ENCODE measurements at places on chromosomes 6 and 20.

GRCh38 chr6:33426590-33427511 lies 7.0 kb downstream of the SYNGAP1 start:
- DNase-seq = no peak

DNA sequence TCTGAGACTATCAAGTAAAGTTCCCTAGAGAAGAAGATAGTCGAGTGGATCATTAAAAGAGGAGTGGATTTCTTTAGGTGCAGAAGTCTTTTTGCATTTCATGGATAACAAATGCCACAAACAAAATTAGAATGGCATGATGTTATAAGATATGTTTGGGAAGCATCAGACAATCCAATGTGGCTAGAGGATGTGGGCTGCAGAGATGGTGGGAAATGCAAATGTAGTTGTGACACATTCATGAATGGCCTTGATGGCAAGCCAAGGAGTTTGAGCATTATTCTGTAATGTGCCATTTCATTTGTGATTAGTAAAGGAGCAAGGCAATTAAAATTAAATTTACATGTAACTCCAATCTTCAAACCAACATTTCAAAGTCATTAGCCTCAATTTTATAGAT lies 211.9 kb downstream of the CENPW start:
- no peak for DNase-seq

DNA sequence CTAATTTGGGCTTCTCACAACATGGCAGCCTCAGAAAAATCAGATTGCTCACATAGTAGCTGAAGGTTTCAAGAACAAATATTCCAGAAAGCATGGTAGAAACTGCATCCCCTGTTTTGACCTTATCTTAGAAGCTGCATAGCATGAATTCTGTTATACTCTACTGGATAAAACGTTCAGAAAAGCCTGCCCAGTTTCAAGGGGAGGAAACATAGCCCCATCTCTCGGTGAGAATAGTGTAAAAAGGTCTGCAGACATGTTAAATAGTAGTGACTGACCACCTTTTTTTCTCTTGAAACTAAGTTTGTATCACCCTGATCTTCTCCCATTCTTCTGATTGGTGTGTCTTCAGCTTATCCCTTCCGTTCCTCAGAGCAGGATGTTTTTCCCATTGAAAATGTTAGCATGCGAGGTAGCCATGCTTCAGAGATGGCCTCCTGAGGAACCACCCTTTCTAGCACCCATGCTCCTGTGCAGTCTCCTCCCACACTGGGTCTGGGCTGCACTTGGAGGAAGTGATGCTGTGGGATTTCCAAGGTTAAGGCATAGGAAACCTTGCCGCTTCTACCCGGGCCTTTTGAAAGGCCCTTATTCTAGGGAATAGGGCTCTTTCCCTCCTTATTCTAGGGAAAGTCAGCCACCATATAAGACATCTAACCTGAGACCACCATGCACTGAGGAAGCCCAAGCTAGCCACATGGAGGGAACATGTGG lies 50.1 kb downstream of the MARCKS start:
- DNase-seq = no peak

- no peak for DNase-seq
These were observed 20.7 kb upstream of the SLC2A12 start for GRCh38 chr6:134073161-134073560.

GRCh38 chr20:57475388-57476083 lies 49.4 kb downstream of the CTCFL start:
- DNase-seq = no peak

DNA sequence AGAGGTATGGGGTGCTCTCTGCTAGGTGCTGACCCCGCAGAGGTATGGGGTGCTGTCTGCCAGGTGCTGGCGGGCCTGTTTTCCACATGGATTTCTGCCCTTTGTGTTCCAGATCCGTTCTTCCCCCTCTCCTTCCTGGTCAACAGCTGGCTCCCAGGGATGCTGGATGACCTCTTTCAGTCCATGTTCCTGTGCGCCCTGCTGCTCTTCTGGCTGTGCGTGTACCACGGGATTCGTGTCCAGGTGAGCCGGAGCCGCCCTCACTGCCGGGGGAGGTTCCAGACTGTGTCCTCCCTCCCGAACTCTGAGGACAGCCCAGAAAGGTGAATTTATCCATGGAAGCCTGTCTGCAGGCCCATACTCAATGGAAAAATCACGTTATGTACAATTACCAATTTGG lies 36.3 kb downstream of the DYNLT1 start:
- DNase-seq = no peak

DNA sequence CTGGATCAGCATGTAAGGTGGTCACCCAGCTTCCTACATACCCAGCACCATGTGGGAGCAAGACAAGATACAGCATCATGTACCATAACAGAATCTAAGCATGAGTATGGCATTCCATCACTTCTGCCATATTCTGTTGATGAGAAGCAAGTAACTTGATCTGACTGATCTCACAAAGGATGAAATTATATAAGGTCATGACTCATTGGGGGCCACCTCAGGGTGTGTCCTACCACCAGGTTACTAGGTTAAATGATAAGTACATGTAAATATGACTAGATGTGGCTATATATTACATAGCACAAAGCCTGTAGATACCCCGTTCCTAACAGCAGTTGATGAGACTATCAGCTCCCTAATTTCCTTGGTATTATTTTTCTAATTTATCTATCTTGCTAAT lies 213.1 kb downstream of the DOK5 start:
- no peak for DNase-seq

DNA sequence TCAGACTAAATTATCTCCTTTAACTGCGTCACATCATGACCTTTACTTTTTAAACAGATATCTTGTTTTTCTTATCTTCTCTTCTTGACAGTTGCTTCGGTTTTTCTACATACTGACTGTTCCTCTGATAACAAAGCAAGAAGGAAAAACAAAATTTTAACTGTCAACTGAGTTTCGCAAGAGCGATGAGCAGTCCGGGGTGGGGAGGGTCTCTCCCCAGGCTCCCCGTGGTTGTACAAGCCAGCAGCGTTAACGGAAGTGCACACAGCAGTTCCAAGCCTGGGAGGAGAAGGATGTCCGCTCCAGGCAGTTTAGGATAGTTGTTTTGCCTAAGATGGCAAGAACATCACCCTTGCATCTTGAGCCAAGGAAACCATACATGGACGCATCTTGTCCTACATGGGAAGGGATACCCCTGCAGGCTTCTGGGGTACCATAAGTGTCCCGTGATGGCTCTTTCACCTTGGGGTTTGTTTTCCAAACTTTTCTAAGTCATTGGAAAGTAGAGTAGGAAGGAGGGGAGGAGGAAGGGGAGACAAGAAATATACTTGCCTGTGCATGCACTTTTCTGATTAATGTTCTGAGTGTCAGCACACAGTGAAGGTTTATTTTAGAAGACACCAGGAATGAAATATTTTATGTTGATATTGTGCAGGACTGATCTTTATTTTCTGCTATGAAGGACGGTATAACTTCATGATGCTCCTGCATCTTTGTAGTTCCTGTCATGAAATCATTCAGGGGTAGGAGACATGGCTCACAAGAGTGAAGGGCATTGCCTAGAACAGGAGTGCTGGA lies 20.8 kb downstream of the SLC24A3 start:
- DNase-seq = no peak

GRCh38 chr20:48463916-48464315 lies 363.9 kb downstream of the PREX1 start:
- no peak for DNase-seq

- no peak for DNase-seq
These were observed 67.2 kb upstream of the IFNGR1 start for GRCh38 chr6:137286368-137286767.

DNA sequence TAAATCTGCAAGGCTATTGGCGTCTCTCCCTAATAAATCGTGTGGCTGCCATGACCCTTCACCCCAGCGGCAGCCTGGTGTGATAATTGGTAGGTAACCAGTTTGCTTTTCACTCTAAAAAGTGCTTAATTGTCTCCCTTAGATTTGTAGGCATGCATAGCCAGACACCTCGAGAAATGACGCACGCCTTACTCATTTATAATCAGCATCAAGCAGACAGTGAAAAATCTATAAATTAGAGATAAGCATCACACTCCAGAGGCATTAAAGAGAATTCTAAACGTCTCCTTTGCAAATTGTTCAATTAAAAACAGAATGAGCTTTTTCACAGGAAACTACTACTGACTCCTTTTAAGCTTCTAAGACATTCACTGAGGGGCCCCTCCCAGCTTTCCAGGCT lies 110.2 kb upstream of the RPS6KA2 start:
- DNase-seq = no peak

- no peak for DNase-seq
These were observed 274.1 kb downstream of the CLIC5 start for GRCh38 chr6:45741437-45742171.

DNA sequence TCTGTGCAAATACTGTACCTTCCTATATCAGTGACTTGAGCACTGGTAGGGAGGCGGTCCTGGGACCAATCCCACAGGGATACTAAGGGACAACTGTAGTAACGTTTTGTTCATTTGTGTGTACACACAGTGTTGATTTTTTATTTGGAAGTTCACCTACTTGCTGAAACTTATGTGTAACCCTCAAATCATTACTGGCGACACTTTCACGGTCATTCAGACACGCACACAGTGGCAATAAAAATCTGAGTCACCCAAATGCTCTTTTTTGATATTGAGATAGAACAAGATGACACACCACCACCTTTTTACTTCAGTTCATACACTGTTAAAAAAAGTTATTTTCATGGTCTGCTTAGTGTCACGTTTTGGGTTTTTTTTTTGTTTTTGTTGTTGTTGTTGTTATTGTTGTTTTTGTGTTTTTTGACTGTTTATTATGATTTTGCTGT lies 79.8 kb downstream of the QKI start:
- DNase-seq = no peak

Measured in GM12891 (cell line).